ENCODE measurements at places on chromosomes 3 and 15.

GRCh38 chr15:91227766-91228165, 127.7 kb downstream of the SV2B start:
- DNase-seq, result no peak

GRCh38 chr3:179765396-179765795, 112.6 kb downstream of the USP13 start:
- no peak for DNase-seq

- DNase-seq, result no peak
Observed at GRCh38 chr15:69071260-69071659, 56.8 kb downstream of the NOX5 start.

DNA sequence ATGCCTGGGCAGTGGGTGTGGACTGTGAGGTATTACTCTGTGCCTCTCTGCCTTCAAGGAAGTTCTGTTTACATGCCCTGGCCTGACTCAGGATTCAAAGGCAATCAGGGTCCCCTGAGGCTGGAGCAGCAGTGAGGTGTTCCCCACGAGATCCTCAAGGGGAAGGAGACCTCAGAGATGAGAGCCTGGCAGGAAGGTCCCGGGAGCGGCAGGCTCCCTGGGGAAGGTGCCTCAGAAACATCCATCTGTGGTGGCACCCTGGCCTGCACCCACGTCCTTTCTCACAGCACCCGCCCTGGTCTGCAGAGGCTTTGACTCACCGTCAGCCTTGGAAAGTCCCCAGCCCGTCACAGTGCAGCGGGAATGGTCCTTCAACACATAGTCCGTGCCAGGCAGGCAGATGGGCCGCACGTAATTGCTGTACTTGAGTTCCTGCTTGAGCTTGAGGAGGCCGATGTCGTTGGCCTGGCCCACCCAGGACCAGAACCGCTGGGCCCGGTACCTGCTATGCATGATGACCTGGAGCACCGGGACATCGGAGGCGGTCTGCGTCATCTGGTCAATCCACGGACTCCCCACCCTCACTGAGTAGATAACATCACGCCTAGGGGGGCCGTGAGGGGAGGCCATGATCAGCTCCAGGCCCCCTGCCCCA, 3.6 kb downstream of the PRSS50 start:
- no peak for DNase-seq

DNA sequence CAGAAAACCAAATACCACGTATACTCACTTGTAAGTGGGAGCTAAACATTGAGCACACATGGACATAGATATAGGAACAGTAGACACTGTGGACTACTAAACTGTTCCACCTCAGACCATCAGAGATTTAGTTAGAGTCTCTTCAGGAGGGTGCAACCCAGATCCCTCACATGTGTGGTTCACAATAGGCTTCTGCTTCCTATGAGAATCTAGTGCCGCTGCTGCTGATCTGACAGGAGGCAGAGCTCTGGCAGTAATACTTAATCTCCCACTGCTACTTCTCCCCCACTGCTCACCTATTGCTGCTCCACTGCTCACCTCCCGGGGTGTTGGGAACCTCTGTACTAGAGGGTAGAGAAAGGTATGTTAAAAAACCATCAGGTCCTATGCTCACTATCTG, 533.3 kb downstream of the NSUN3 start:
- no peak for DNase-seq

- DNase-seq, result no peak
Observed at GRCh38 chr3:78703944-78704343, 1063.9 kb downstream of the ROBO1 start.

- DNase-seq, result no peak
Observed at GRCh38 chr15:45391746-45392583, 13.6 kb upstream of the GATM start.

DNA sequence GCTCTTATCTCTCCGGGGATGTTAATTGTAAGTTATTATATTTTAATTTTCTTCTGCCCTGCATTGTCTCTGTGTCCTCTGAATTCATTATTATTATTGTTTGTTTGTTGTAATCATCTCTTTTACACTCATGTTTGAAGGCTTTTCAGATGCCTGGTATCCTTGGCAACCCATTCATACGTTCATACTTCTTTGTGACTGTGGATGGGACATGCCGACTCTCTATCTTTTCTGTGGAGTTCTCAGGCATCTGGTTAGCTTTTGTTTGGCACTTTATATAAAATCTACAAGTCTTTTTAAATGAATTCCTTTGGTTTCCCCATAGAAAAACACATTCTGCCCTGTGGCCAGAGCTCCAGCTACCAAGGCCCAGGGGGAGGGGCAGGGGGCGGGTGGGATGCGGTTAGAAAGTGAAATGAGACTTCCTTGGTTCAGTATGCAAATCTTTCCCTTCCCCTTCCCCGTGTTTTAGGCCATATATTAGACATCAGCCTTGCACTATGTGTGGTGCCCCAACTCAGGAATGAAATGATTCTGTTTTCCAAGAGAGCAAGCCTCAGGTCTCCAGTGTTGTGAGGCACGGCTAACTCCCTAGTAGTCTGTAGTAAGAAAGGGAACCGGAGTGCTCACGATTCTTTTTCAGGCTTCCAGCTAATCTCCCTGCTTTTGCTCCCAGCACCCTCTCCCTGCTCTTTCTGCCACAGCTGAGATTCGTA, 79.2 kb downstream of the SST start:
- no peak for DNase-seq

DNA sequence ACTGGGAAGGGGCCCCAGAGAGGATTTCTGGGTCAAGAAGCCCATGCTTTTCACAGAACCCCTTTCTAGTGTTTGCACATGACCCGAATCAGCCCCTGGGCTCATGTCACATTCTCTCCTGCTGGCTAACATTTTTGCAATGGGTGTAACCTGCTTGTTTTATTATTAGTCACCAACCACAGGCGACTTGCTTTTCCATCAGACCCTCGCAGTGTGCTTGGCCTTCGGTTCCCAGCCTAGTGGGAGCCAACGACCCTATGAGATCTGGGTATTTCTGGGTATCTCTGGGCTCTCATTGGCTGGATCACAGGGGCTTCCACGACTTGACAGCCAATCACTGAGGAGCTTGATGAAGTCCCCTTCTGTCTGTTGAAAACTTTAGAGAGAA, 11.0 kb upstream of the FBLN2 start:
- no peak for DNase-seq

GRCh38 chr3:177146646-177147045, 50.6 kb downstream of the TBL1XR1 start:
- DNase-seq, result no peak

GRCh38 chr3:31934018-31934417, 47.0 kb downstream of the OSBPL10 start:
- DNase-seq, result no peak

DNA sequence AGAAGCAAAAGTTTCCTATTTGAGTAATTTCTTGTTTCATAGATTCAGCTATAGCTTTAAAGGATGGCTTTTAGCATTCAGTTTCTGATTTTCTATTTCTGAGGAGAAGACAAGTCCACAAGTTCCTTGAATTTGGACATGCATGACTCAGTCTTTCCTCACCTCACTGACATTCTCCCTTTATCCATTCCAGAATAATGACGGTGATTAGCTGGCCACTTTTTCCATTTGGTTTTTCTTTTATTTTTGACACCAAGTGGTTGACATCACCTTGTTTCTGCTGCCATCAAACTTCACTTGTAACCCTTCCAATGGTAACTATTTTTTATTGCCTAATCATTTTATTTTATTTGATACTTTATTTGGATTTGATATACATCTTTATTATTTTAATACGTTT, 404.4 kb upstream of the KCNMB2 start:
- DNase-seq, result no peak

- no peak for DNase-seq
Observed at GRCh38 chr3:183591881-183592521, 36.5 kb upstream of the KLHL6 start.

GRCh38 chr3:194985031-194985578, 285.9 kb downstream of the XXYLT1 start:
- DNase-seq, result no peak

GRCh38 chr3:64209866-64210621, 15.2 kb downstream of the PRICKLE2 start:
- DNase-seq, result no peak

DNA sequence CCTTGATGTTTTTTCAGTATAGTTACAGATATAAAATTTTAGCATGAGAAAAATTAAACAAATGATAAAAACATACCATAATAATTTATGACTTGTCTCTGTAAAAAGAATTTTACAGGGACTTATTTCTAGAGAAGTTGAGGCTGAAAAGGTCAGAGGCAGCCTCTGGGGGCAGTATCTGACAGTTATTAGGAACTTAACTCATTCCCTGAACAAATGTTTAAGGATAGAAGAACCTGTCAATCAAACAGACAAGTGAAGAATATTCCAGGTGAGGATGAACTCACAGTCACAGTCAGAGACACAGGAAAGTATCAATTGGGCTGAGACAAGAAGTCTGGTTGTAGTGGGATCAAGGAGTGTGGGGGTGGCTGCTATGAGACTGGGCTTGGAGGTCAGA, 7.3 kb downstream of the MYLK start:
- DNase-seq, result no peak

GRCh38 chr15:90001062-90001682, at the start of gene ZNF710:
Gene ZNF710, plus strand, starts transcription at chr15:90001324. Its CDS starts 65,814 bp downstream, at chr15:90067138.
- DNase-seq, result no peak

DNA sequence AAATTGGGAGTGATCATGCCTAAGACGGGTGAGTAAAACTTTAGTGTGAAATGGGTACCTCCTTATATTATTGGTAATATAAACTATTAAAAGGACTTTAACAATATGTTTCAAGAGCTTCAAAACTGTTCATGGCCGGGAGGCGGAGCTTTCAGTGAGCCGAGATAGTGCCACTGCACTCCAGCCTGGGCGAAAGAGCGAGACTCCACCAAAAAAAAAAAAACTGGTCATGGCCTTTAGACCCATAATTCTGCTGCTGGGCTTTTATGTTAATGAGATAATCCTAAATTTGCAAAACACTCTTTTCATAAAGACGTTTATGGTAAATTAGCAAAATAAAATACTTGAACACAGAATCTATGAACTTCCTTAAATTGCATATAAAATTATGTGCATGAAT, 22.8 kb downstream of the TRPC1 start:
- no peak for DNase-seq

GRCh38 chr3:107975529-107976201, 115.2 kb downstream of the CD47 start:
- DNase-seq, result no peak

DNA sequence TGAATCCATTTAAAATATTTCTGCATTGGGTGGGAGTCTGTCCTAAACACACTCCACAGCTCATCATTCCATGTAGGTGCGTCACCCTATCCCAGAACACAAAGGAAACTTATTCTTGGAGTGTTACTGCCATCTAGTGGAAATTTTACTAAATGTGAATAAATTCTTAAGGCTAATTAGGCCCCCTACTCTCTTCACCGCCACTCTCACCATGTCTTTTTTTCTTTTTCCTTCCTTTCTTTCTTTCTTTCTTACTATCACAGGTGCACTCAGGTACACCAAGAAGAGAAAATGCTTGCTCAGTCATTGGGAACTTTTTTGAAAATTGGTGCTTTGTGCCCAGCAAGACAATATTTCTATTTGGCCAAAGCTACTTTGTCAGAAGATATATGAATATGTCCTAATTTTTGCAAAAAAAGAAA, 26.4 kb upstream of the ATP8B4 start:
- no peak for DNase-seq

DNA sequence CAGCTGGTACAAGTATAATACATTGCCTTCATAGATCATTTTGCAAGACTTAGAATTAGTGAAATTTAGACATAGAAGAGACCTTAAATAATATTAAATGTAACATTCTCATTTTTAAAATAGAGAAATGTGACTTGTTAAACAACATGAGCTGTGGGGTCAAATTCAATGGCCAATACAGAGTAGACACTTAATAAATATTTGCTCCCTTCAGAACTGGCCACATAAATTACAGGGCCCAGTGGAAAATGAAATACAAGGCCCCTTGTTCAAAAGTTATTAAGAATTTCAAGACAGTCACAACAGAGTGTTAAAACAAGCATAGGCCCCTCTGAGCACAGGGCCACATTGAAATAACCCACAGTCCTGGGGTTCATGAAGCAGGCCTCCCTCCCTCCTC, 58.1 kb upstream of the PHLDB2 start:
- DNase-seq, result no peak

DNA sequence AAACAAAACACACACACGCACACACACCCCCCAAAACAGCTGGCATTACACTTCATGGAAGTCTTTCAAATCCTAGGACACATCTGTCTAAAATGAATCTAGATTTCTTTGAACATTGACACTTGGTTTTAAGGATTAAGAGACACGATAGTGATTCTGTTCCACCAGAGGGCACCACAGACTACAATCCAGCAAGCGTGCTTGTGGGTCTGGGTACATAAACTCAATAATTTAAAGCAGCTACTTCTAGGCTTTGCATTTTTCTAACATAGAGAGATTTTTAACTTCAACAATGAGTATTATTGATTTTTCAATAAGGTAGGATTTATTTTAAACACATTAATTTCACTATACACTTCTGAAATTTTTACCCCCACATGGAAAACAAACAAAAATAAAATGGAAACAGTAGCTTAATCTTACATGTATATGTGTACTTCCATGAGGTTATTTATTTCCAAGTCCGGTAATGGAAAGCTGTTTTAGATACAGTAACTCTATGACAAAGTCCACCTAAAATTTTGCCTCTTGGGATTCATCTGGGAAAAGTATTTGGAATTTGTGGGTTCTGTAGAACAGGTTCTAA, 564.0 kb upstream of the TGFBR2 start:
- DNase-seq, result peak; percentile 13

GRCh38 chr3:32438596-32439344, 47.1 kb downstream of the CMTM7 start:
- no peak for DNase-seq

DNA sequence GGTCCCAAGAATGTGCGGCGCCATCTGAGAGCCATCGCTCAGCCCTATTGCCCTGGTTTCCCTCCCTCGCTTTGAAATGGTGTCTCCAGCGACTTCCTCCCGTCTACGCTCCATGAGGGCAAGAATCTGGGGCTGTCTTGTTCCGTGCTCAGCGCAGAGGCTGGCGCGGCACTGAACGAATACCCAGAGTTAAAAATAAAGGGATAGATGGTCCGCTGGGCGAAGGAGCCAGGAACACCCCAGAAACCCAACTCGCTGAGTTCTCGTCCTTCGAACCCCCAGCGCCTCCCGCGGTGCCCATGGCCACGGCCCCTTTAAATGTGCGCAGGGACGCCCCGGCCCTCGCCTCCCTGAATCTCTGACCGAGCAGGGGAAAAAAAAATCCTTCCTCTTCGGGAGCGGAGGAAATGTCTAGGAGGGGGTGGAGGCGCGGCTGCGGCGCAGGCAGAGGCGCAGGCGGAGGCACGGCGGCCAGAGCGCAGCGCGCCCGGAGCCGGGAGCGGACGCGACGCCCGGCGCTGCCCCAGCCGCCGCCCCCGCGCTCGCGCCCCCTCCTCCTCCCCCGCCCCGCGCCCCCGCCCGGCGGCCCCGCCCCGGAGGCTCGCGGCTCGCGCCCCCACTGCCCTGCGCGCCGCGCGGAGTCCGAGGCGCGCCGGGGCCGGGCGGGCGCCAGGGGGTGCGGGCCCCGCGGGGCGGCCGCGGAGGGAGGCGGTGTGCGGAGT, 8.5 kb upstream of the FGD5 start:
- no peak for DNase-seq
